ENCODE measurements at places on chromosomes 6 and 20.
A peak's percentile ranks its signal among the peaks of the same experiment; 100 is the strongest.

DNA sequence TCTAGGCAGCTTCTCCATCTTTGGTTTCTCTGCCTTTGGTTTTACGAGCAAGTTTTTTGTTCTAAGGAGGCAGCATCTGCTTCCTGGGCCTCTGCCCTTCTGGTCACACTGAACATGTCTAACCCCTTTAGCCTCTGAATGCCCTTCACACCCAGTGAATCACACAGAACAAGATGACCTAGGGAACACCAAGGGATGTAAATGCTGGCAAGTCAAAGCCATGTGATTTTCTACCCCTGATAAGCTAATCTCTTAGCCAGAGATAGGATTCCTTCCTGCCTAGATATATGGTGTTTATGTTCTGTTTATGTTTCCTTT, 7.2 kb upstream of the BPIFB6 start:
- DNase-seq: no peak

- DNase-seq: no peak
Measured at GRCh38 chr6:119467488-119468081, 118.0 kb upstream of the MAN1A1 start.

DNA sequence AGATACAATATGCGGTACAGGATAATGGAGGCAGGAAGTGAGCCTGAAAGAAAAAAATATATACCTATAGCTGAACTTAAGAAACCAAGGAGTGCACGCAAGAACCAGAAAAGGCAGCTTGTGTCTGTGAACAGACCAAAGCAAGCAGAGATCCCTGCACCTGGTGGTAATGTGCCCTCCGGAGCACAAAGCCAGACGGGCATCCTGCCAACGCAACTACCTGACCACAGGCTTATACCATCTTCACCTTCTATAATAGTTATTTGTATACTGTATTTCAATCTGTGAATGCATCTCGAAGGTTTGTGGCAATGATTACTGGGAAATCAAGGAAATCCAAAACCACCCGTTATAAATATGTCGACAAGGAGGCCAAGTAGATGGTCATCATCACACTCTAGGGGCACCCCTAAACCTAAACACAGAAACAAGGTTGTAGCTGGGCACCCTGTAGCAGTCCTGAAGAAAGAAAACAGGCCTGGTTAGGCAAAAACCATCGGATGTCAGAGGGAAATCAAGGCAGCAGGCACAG, 801 bp downstream of the FBXL4 start:
- DNase-seq: peak; percentile 1

DNA sequence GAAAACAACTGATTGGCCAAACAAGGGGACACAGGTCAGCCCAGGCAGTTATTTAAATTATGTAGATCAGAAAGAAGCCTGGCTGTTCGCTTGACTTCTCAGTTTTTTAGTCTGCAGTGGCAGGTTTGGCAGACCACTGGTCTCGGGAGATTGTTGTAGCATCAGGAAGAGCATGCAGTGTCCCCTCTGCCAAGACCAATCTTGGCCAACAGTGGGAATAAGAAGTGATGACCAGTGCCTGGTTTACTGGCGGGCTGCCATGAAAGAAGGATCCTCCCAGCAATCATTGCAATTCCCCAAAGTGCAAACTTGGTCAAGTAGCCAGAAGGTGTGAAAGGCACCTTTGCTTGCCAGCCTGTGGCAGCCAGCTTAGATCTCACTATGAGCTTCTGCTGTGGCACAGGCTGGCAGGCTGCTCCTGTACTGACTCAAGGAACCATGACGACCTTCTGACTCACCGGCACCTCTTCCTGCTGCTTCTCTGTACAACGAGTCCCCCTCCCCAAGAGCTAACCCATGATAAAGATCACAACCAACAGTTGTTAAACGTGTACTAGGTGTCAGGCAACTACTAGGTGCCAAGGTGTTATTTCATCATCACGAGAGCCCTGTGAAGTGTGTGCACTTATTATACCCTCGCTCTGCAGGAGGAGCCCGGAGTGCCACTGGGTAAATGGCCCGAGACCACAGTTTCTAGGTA, 76.8 kb upstream of the DUSP22 start:
- no peak for DNase-seq

DNA sequence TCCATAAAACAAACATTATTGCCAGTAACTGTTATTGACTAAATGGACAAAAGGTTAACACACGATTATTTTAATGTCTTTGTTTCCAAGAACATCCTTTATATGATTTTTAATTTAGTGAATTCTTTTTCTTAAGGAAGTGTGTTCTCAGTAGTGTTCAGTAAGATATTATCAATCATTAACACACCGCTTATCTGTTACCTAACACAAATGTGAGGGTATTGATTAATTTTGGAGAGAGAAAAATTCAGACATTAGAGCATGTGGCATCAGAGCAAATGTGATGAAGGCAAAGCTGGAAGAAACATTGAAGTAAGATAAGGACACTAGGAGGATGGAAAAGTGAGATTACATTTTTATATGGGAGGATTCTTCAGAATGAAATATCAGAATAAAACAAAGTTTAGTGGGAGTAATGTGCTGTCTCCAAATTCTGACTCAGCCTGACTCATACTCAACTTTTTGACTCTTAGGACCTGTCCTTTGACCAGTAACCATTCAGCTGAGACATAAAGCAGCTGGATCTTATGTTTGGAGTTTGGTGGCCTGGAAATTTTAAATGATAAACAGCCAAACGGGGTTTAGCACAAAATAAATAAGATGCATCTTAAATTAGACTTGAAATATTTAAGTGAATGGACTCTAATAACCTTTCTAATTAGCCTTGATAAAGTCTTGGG, 348.6 kb downstream of the CD109 start:
- no peak for DNase-seq

DNA sequence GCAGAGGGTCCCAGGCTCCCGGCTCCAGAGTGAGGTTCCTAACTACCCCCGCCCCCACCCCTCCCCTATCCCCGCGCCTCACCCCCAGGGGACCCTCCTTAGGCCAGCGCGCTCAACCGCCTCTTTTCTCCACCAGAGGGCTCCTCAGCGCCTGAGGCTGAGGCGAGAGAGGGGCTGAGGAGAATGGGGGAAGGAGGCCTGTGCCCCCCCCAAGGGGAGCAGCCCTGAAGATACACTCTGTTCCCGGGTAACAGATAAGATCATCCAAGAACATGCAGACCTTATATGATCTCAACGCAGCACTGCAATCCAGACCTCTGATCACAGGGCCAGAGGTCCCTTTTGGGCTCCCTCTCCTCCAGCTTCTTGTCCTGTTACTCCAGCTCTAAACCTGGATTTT, 43.3 kb upstream of the MRPS10 start:
- DNase-seq: no peak

DNA sequence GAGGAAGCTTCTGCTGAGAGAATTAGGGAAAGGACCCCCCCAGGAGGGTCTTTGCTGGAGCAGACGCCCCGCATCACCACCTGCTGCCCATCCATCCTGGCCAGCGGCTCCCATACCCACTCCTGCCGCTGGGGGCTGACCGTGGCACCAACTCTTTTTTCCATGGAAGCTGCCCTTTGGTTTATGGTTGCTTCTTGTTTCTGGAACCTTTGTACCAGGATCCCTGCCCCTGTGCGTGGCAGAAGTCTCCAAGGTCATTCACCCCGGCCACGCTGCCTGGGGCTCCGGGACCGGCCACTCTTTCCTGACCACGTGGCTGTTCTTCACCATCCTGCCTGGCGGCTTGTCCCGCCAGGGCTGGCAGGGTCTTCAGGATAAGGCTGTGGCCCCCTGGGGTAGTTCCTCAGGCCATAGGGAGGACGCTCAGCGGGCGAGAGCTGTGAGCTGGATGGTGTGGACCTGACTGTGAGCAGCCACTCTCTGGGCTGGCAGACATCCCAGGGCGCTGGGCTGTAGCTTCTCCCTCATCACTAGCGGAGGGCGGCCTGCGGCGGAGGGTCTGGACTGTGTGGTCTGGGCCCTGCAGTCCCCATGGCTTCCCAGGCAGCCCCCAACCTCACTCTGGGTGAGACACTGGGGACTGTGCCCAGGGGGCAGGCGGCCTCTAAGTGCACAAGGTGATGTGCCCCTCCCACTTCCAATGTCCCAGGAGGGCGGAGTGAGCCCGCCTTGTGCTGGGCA, 22.8 kb upstream of the RBBP8NL start:
- DNase-seq: no peak

GRCh38 chr6:112713402-112713801, 366.3 kb downstream of the RFPL4B start:
- DNase-seq: no peak

- no peak for DNase-seq
Measured at GRCh38 chr20:22531756-22532155, 52.6 kb downstream of the FOXA2 start.

DNA sequence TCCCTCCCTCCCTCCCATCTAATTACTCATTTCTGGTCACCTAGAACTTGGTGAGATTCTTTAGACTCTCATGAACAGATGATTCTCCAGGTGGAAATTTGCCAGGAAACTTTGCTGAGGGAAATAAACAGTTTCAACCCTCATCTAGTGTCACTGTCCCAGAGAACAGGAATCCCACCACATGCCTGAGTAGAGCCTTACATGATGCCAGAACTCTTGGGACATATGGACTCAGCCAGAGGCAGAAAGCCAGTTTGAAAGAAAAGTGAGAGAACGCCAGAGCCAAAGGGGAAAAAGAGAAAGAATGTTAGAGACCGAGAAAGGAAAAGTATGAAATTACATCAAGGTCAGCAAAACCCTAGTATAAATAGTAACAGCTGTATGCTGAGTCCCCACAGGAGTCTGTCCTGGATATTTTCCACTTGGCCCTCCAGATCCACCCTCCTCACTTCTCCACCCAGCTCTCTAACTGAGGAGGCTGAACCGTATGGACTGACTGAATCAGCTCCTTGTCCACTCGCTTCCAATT, 127.5 kb upstream of the COL21A1 start:
- no peak for DNase-seq

GRCh38 chr6:74284284-74284683, 588.3 kb downstream of the CD109 start:
- DNase-seq: no peak

GRCh38 chr20:58763076-58763475, 70.5 kb downstream of the NPEPL1 start:
- DNase-seq: no peak

- no peak for DNase-seq
Measured at GRCh38 chr6:24718449-24719124, 367 bp downstream of the C6orf62 start.

GRCh38 chr20:57491373-57491772, 33.6 kb downstream of the CTCFL start:
- no peak for DNase-seq

GRCh38 chr6:159726255-159726917, 920 bp upstream of the WTAP start:
- DNase-seq: no peak

GRCh38 chr6:3876866-3877265, 27.7 kb downstream of the FAM50B start:
- DNase-seq: no peak

DNA sequence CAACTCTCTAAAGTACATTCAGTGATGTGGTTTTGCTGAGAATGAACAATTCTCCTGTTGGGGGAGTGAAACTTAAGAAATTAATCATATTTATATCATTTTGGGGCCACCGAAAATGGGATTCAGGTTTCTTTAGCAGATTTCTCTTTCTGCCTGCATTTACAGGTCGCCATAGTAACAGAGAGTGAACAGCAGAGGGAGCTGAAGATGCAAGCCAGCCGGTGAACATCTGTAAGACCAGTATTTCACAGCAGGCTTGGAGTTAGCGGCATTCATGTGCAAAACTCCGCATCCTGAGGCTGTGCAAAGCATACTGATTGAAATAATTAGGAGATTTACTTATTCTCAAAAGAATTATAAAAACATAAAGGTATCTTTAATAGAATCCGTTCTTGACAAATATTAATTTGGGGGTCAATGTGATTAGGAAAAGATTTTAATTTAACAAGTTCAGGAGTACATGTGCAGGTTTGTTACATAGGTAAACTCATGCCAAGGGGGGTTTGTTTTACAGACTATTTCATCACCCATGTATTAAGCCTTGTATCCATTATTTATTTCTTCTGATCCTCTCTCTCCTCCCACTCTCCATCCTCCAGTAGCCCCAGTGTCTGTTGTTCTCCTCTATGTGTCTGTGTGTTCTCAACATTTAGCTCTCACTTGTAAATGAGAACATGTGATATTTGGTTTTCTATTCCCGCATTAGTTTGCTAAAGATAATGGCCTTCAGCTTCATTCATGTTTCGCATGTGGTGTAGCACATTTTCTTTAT, 17.8 kb upstream of the HSF2 start:
- no peak for DNase-seq

- DNase-seq: no peak
Measured at GRCh38 chr20:63573647-63574131, 350 bp downstream of the HELZ2 start.

GRCh38 chr6:32176476-32177182, 745 bp upstream of the AGPAT1 start:
- no peak for DNase-seq

GRCh38 chr6:34243131-34243771, 5.6 kb downstream of the SMIM29 start:
- no peak for DNase-seq
